ENCODE measurements at places on chromosomes 7 and 10. TPM values are rescaled to one million over a fixed set of nuclear protein-coding genes. Genes with fewer than 3 reads are reported as not detected.

Gene PBLD
- total RNA-seq, result 1.5 TPM

Gene HOXA13
- total RNA-seq, result not detected

Gene CAMK2B
- not detected for total RNA-seq

Gene THAP5
- total RNA-seq, result 10.7 TPM

Gene LMOD2
- total RNA-seq, result not detected

Gene LIPM
- total RNA-seq, result not detected

Gene ZNF503
- not detected for total RNA-seq

Gene GNG11
- not detected for total RNA-seq

Data from CD8-positive, alpha-beta T cell (primary cell).